CD4-positive, alpha-beta T cell (primary cell): ENCODE measurements at places on chromosomes 7 and 10. TPM values are rescaled to one million over a fixed set of nuclear protein-coding genes. Genes with fewer than 3 reads are reported as not detected.
A peak's percentile ranks its signal among the peaks of the same experiment; 100 is the strongest.

Gene ANKRD1
- total RNA-seq: not detected

DNA sequence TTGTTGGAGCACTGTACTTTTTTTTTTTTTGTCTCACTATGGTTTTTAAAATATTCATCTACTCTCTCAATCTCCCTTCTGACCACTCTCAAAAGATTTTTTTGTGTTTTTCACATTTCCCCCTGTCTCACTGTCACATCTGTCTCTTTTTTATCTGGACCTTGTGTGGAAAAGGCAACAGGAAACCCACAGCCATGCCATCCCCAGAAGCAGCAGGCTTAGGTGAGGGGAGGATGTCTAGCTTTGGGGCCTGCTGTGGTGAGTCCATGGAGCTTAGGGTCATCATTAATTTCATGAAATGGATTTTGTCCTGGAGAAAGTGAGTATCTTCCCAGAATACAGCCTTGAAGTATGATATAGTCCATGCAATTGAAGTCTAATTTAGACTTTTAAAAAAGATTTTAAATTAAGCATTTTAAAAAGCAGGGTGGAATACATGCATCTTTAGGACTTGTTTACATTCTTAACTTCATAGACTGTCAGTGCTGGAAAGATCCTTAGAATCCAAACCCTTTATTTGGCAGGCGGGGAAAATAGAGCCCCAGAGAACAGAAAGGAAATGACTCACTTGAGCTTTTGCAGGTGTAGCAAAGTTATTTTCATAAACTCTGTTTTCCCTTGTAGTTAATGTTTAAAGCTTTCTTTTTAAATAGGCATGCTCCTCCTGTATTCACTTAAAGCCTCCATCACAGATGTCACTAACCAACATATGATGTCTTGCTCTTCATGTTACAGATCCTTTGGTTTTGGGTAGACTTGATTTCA is 25.1 kb downstream of the MINDY4 start:
- H3K27ac ChIP-seq: no peak overlapping the region
- H3K27me3 ChIP-seq: no peaks in the 10 kb centered on the region
- peaks cover 3% of the 10 kb centered on the region for H3K4me1 ChIP-seq
- no peak overlapping the region for H3K4me3 ChIP-seq
- no peaks in the 10 kb centered on the region for H3K36me3 ChIP-seq
- DNase-seq: no peak

GRCh38 chr7:101699399-101699798 is 70.3 kb upstream of the MYL10 start:
- no peak for DNase-seq
- no peaks in the 10 kb centered on the region for H3K36me3 ChIP-seq
- no peak overlapping the region for H3K27ac ChIP-seq

Gene NUDT13
- total RNA-seq: 0.67 TPM

- no peak overlapping the region for H3K4me3 ChIP-seq
- no peak for DNase-seq
- H3K27ac ChIP-seq: no peak overlapping the region
- H3K4me1 ChIP-seq: peaks cover 15% of the 10 kb centered on the region
- H3K36me3 ChIP-seq: no peaks in the 10 kb centered on the region
Measured at GRCh38 chr10:17456032-17456548, 1.7 kb upstream of the ST8SIA6 start.

- DNase-seq: no peak
- peaks cover 86% of the 10 kb centered on the region for H3K27me3 ChIP-seq
- H3K4me1 ChIP-seq: peaks cover 24% of the 10 kb centered on the region
- no peaks in the 10 kb centered on the region for H3K36me3 ChIP-seq
- no peak overlapping the region for H3K4me3 ChIP-seq
Measured at GRCh38 chr7:97017192-97018125, 7.2 kb downstream of the DLX5 start.

Gene DPYSL4
- 0.96 TPM for total RNA-seq

GRCh38 chr7:36180121-36180520 is 27.1 kb downstream of the EEPD1 start:
- no peaks in the 10 kb centered on the region for H3K27me3 ChIP-seq
- H3K4me3 ChIP-seq: no peak overlapping the region
- no peak overlapping the region for H3K27ac ChIP-seq
- DNase-seq: no peak
- no peaks in the 10 kb centered on the region for H3K4me1 ChIP-seq
- no peaks in the 10 kb centered on the region for H3K36me3 ChIP-seq

DNA sequence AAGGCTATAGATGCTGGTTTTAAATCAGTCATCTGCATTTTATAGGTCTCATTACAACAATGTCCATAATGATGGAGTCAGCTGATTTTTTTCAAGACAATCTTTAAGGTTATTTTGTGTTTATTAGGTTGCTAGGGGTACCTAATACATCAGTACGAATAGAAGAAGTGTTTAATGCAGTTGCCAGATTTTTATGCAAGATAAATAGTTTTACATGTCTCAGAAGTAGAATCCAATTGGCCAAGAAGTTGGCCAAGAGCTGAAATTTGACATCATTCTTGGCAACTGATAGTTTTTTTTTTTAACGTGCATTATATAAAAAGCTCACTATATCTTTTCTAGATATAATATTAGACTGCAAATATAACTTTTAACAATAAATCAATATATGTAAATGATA is 208.5 kb downstream of the TRIL start:
- no peaks in the 10 kb centered on the region for H3K36me3 ChIP-seq
- no peaks in the 10 kb centered on the region for H3K27me3 ChIP-seq
- H3K4me3 ChIP-seq: no peak overlapping the region
- no peak overlapping the region for H3K27ac ChIP-seq
- no peaks in the 10 kb centered on the region for H3K4me1 ChIP-seq
- no peak for DNase-seq

DNA sequence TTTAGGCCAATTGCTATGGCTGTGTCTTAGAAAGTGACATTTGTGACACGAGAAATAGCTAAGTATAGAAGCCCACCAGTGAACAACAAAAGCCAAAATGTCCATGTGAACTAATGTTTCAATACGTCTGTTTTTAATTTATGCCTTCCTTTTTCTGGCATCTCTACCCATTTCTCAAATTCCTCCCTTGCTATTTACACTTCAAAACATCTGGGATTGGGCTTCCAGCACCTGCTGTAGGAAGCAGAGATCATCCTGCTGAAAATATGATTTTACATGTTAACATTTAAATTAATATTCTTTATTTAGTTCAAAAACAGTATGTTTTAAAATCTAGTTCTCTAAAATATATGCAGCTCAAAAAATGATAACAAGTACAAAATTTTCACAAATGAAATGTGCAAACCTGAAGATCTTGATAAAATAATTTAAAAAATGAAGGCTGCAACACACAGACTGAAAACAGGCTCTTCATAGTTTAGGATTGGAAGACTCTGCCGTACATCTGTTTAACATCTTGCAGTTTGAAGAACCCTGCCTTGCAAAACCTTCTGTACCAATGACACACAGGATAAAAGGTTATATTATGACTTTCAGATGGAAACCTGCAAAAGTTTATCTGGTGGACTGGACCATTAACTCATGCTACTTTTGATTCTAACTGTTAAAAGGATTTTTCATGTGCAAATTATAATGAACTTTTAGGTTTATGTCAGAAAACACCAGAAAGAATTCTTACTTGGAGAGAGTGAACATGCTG is 408.4 kb downstream of the SUGCT start:
- no peak for DNase-seq
- H3K4me1 ChIP-seq: no peaks in the 10 kb centered on the region
- no peak overlapping the region for H3K4me3 ChIP-seq
- H3K27ac ChIP-seq: no peak overlapping the region
- H3K36me3 ChIP-seq: no peaks in the 10 kb centered on the region

DNA sequence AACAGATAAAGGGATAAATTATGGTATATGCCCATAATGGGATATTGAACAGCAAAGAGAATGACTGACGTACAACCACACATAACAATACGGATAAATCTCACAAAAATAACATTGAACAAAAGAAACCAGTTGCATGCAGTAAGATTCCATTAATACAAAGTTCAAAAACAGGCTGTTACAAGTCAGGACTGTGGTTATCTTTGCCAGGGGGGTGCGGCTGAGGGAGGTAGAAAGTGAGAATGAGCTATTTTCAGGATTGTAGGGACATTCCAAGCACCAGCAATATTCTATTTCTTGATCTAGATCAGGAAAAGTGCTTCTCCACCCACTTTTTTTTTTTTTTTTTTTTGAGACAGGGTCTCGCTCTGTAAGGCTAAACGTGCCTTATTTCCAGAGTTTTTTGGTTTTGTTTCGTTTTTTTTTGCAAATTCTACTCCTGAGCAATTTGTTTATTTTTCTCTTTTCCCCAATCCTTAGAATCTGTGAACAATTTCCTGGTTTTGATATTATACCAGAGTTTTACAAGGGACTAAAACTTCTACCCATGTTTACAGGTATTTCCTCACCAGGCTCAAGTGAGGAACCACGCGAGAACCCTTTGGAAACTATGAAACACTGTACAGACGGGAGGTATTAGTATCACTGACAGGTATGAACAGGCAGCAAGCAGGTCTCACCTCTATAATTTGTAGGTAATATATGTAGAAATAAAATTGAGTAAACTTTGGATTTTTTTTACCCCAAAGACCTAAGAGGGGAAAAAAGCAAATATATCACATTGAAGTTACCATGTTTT is 9.9 kb downstream of the SMURF1 start:
- no peak for DNase-seq
- H3K27me3 ChIP-seq: no peaks in the 10 kb centered on the region
- peaks cover 5% of the 10 kb centered on the region for H3K4me1 ChIP-seq

- no peak for DNase-seq
- no peaks in the 10 kb centered on the region for H3K4me1 ChIP-seq
- no peaks in the 10 kb centered on the region for H3K27me3 ChIP-seq
- no peak overlapping the region for H3K4me3 ChIP-seq
- no peaks in the 10 kb centered on the region for H3K36me3 ChIP-seq
Measured at GRCh38 chr7:31529103-31529502, 15.2 kb downstream of the ITPRID1 start.

GRCh38 chr7:73683788-73684693 is 644 bp downstream of the BUD23 start:
- H3K4me1 ChIP-seq: peaks cover 39% of the 10 kb centered on the region
- no peak for DNase-seq
- peak overlapping the region; percentile 82 for H3K27ac ChIP-seq
- H3K36me3 ChIP-seq: peaks cover 33% of the 10 kb centered on the region

Gene OR2A12
- total RNA-seq: not detected

- no peaks in the 10 kb centered on the region for H3K27me3 ChIP-seq
- no peaks in the 10 kb centered on the region for H3K4me1 ChIP-seq
- no peak for DNase-seq
- no peaks in the 10 kb centered on the region for H3K36me3 ChIP-seq
Measured at GRCh38 chr7:79434098-79434497, 19.4 kb downstream of the MAGI2 start.

DNA sequence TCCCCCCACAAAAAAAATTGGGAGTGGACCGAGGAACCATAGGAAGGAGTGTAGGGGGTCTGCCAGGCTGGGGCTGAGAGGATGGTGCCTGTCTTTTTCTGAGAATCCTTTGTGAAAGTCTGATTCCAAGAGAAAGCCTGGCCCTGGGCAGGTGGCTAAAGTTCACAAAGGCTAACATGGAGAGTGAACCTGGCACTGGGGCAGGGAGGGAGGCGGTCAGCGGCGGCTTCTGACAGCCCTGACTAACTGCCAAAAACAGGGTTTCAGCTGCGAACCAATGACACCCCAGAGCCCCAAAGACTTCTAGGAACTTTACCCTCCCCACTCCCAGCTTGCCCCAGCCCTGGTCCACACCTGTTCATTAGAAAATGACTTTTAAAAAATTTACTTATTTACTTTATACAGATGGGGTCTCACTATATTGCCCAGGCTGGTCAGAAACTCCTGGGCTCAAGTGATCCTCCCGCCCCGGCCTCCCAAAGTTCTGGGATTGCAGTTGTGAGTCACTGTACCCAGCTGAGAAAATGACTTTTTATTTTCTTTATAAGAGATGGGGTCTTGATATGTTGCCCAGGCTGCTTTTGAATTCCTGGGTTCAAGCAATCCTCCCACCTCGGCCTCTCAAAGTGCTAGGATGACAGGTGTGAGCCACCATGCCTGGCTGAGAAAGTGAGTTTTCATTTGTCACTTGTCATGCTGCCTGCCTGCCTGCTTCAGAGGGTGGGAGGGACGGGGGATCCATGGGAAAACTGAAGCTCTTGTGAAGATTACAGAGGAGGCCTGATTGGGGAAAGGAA is 61.0 kb upstream of the DUSP5 start:
- H3K4me1 ChIP-seq: peaks cover 6% of the 10 kb centered on the region
- DNase-seq: no peak
- H3K4me3 ChIP-seq: no peak overlapping the region
- H3K36me3 ChIP-seq: no peaks in the 10 kb centered on the region

DNA sequence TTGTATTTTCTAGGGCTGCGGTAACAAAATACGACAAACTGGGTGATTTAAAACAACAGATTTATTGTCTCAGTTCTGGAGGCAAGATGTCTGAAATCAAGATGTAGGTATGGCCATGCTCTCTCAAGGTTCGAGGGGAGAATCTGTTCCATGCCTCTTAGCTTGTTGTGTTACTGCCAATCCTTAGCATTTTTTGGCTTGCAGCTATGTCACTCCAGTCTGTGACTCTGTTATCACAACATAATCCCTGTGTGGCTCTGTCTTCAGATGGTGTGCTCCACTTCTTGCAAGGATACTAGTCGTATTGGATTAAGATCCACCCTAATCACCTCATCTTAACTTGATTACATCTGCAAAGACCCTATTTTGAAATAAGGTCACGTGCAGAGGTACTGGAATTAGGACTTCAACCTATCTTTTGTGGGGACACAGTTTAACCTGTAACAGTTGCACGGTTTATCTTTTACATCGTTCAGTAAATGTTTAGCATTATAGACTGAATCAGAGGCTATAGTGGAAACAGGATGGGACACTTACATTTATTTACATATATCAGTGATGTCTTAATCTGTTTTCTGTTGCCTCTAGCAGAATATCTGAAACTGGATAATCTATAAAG is 3.1 kb downstream of the C1GALT1 start:
- no peaks in the 10 kb centered on the region for H3K27me3 ChIP-seq
- peaks cover 5% of the 10 kb centered on the region for H3K36me3 ChIP-seq
- H3K27ac ChIP-seq: no peak overlapping the region
- H3K4me1 ChIP-seq: peaks cover 30% of the 10 kb centered on the region

GRCh38 chr10:112213098-112213823 is 29.7 kb upstream of the GPAM start:
- no peak overlapping the region for H3K27ac ChIP-seq
- H3K4me1 ChIP-seq: no peaks in the 10 kb centered on the region
- no peak for DNase-seq

GRCh38 chr7:95686109-95686508 is 86.2 kb upstream of the DYNC1I1 start:
- DNase-seq: peak; percentile 17
- H3K36me3 ChIP-seq: no peaks in the 10 kb centered on the region
- H3K27me3 ChIP-seq: no peaks in the 10 kb centered on the region
- H3K27ac ChIP-seq: no peak overlapping the region
- H3K4me3 ChIP-seq: no peak overlapping the region
- H3K4me1 ChIP-seq: no peaks in the 10 kb centered on the region

Gene LRRC17
- total RNA-seq: 0.22 TPM

Gene NUTM2A
- 1.2 TPM for total RNA-seq

- H3K4me1 ChIP-seq: no peaks in the 10 kb centered on the region
- DNase-seq: no peak
- peaks cover 25% of the 10 kb centered on the region for H3K27me3 ChIP-seq
- H3K4me3 ChIP-seq: no peak overlapping the region
- H3K27ac ChIP-seq: no peak overlapping the region
Measured at GRCh38 chr7:25879799-25880198, 272.2 kb upstream of the NFE2L3 start.

Gene SEC61A2
- 10.8 TPM for total RNA-seq

Gene PNLIPRP2
- not detected for total RNA-seq
